Activated naive CD4-positive, alpha-beta T cell (primary cell): ENCODE measurements at places on chromosomes 6 and 20.

DNA sequence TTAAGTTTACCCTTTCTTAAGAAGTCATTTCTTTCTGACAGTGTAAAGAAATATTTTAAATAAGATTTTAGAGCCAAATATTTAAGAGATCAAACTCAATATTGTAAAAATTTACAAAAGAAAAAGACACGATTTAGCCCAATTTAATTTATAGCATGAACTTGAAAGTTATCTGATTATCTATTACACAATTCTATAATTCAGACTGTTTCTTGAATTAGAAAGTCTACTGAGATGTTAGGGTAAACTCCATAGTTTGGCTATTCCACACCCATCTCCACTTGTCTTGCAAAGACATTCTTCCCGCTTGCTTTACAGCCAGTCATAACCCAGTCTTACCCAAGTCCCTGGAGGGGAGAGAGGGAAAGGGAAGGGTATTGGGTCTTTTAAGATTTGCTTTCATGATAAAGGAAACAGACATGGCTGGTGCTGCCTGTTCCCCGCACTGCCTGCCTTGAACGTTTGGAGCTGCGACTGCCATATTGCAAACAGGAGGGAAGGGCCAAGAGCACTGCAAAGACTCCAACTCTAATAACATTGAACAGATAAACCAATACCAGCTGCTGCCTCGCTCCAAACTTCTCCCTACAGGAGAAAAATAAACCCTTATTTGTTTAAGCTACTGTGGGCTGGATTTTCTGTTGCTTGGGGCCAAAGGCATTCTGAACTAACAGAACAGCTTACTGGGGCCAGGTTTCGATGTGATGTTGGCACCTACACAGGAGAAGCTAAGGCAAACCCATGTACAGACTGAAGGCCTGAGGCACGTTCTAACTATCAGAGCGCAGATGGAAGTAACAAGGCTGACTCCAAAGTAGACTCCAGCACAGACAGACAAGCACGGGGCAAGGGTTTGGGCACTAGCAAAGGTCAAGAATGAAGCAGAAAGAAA, 552.3 kb upstream of the JARID2 start:
- no peak for DNase-seq

DNA sequence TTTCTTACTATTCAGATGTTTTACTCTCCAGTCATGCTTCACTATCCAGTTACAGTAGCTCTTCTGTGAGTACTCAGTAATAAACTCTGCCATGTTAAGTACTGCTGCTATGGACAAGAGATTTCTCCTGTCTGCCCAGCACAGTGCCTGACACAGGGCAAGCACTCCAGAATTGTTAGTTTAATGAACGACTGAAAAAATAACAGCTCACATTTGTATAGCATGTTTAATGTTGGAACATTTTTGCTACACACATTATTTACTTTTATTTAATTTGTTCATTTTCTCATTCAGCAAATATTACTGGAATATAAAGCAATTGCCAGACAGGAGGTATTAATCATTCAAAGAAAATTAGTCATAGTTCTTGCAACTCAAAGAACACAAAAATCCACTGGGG, 142.6 kb upstream of the HMGN3 start:
- no peak for DNase-seq

GRCh38 chr6:40796260-40797221, 209.4 kb upstream of the LRFN2 start:
- no peak for DNase-seq

DNA sequence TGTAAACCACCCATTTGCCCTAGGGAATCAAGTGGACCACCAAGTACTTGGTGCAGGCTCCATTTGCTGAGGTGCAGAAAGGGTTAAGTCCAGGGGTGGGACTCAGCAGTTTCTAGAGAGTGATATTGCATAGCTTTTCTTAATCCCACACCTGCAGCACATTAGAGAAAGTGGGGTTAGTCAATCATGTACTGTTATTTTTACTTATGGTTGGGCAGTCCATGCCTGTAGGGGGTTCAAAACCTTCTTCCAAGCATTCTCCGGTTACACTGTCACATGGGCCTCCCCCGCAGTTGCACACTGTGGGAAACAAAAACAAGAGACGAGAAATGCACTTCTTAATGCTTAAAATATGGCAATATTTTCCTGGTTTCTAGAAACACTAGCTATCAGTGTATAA, 65.5 kb downstream of the LAMA4 start:
- DNase-seq = no peak

DNA sequence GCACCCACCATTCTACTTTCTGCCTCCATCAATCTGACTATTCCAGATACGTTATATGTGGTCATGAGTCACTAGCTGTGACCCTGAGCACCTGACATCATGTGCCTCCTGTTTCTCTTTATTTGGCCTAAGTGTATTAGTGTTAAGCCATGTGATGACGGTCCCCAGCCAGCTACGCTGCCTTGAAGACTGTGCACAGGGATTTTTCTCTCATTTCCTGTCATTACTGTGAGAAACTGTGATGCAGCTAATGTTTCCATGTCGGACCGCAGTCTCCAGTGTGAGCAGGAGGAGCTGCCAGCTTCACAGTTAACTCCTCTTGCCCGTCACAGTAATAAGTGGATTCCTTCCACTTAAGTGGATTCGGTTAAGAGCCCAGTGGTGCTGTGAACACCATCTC, 9.9 kb upstream of the SPATS1 start:
- DNase-seq = no peak

DNA sequence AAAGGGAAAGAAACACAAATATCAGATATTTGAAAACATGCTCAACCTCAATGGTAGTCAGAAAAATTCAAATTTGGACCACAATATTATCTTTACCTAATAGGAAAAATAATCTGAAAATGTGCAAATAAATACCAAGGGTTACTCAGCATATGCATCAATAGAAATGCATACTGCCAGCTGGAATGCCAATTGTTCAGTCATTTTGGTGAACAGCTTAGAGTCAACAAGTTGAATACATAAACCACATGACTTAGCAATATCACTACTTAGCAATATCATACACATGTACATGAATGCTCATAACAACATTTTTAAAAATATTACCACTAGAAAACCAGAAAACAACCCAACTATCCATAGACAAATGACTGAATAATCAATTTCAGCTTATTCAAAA, 212.7 kb downstream of the PTPRK start:
- DNase-seq = no peak

DNA sequence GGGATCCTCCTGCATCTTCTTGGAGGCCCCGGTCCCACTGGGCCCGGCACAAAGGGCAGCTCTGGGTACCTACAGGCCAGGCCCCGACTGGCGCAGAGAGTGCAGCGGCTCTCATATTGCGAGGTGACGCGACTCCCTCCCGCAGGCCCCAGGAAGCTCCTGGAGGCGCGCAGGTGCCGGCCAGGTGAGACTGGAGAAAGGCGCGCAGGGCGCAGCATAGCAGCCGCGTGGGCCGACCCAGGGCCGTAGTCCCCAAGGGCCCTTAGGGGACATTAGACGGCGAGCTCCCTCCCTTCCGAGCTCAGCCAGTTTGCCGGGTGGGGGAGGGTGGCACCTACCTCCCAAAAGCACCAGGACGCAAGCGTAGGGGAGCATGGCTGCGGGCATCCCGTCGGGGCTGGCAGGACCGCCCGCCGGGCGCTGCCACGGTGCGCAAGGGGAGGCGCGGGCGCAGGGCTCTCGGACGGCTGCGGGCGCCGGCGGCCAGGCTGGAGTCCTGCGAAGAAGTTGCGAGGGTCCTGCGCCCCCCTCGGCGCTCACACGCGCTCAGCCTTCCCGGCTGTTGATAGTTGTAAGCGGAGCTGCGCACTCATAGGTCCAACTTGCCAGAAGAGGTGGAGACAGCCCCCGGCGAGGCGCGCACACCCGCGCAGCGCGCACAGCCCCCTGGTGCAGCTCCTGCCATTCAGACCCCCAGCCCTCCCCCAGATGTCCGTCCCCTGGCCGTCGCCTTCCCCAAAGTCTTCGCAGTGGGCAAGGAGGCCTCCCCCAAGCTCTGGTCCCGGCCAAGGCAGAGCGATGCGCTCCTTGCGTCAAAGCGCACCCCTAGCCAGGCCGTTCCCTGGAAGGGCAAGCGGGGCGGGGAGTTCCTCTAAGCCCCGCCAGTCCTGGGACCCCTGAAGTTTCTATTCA, 622 bp downstream of the APCDD1L start:
- DNase-seq = no peak

DNA sequence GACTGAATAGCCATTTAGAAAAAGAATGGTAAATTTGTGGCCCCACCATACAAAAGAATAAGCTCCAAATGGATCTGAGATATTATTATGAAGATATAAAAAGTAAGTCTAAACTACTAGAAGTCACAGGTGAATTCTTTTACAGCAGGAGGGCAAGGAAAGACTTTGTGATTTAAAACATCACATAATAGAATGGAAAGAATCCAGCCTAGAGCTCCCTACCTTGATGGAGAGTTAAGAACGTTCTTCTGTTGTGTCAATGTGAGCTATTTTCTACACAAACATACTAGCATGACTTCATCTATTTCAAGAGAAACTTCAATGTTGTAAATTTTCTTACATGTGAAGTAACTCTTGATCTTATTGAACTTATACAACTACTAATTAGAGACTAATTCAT, 100.0 kb upstream of the NRSN1 start:
- no peak for DNase-seq

DNA sequence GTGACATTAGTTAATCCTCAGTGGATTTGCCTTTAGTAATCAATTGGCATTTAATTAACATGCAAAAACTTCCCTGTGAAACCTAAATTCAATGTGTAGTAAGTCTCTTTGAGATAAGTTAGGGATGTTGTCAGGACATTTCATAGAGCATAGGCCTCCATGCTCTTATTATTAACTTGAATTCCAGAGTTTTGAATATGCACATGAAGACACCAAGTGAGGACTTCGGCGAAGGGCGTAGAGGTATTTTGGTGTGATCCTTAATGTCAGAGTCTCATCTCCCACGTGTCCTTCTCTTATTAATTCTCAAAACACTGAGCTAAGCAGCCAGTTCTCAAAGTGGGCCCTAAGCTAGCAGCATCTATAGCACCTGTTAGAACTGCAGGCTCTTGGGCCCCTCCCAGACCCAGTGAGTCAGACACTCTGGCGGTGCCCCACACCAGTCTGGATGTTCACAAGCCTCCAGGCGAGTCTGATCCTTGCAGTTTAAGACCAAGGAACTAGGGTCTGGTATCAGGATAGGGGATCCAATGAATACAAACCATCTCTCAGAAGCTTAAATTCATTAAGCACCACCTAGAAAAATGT, 292.1 kb downstream of the QKI start:
- DNase-seq = no peak

DNA sequence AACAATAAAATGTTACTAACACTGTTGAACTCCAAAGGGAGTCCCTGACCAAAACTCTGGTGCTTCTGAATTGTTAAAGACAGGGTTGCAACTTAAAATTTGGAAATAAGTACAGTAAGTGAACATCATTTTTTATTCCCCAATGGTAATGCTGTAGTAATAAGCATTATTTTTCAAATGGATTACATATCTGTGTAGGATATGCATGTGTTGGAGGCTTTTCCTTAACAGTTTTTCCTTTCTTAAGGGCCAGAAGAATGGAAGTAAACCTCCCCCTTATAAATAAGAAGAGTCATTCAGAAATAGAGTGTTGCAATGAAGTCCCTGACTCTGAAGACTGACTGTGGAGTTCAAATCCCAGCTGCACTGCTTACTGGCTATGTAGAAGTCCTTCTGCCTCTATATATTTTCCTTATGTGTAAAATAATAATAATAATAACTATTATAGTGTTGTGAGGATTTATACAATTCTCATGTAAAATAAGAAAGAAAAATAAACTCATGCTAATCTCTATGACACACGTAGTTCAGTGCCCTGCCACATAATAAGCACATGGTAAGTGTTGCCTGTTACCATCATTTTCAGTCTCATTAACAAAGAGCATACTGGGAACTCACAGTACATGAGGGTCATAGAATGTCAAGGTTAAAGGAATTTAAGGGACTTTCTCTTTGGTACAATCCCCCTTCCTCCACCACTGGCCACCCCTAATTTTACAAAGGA, 129.8 kb upstream of the SMLR1 start:
- DNase-seq = no peak

- no peak for DNase-seq
These were observed 15.6 kb downstream of the ILRUN start for GRCh38 chr6:34680802-34681515.

DNA sequence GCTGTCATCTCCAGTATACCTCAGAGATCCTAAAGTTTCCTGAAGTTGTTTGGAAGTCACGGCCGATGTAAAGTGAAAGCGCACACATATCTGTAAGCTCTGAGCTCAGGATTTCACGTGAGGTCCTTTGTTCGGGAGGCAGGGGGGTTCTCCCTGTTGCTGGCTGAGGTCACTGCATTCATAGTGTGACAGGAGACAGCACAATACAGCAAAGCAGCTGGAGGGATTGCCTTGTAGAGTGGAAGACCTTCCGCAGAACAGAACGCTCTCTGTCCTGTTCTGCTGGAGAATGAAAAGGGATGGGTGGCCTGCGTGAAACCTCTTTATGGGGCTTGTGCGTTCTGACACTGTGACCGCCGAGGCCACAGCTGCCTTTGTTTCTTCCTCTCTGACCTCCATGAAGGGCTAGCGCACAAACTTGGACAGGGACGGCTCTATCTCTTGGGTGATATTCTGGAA, 13.4 kb upstream of the SERPINB1 start:
- no peak for DNase-seq

GRCh38 chr20:23086056-23086566, at the start of gene CD93:
Gene CD93 (minus strand): TSS chr20:23086324. CDS start chr20:23086192, 132 bp downstream.
- no peak for DNase-seq

DNA sequence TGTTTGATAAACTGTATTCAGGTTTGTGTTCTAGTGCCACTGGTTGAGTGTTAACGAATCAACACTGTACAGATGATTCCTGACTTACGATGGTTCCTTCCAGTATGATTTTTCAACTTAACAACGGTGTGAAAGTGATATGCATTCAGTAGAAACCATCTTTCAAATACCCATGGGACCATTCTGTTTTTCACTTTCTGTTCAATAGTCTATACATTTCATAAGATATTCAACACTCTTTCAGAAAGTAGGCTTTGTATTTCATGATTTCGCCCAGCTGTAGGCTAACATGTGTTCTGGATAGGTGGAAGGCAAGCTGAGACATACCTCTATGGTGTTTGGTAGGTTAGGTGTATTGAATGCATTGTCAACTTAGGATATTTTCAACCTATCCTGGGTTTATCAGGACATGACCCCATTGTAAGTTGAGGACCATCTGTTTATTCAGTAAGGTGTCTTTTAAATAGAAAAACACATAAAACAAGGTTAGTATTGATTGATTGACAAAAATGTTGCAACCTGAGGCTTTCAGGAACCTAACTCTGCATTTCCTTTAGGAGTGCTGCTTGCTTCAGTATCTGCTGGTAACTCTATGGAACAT, 32.3 kb downstream of the SYNJ2 start:
- no peak for DNase-seq

DNA sequence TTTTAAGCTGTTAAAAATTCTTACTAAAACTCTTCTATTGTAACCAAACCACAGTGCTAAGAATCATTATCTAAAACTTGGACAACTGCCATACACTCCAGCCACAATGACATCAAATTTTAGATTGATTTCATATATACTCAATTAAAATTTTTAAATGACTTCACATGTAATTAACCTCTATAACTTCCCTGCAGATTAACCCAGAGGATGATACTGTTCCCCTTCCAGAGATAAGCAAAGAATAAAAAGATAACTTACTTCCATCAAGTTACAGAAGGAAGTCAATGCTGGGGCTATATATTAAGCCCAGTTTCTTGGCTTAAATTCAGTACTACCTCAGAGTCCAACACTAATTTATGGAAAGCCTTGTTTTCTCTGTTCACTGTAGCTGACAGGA, 71.3 kb downstream of the ARHGAP18 start:
- no peak for DNase-seq
